Stimulated activated CD4-positive, alpha-beta T cell treated with anti-CD3 and anti-CD28 coated beads, Interleukin-1b, Interleukin-23, amount 100 ng/mL, for 24 hours (primary cell): ENCODE measurements at places on chromosomes 3 and 15.

GRCh38 chr3:58471025-58471887 lies 20.6 kb upstream of the KCTD6 start:
- no peak for DNase-seq

DNA sequence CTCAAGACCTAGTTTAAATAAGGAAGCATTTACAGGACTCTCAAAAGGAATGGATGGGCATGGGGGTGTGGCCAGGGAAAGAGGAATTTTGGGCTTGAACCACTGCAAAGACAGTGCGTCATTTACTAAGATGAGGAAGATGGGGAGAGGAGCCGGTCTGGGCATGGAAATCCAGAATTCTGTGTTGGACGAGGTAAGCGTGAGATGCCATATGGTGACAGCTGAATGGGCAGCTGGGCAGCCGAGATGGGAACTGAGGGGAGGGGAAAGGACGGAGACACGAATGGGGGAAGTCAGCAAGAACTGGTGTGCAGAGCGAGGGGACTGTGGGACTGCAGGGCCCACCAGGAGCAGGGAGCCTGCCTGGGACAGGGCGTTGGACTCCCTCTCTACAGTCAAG lies 24.2 kb downstream of the TMEM44 start:
- no peak for DNase-seq

DNA sequence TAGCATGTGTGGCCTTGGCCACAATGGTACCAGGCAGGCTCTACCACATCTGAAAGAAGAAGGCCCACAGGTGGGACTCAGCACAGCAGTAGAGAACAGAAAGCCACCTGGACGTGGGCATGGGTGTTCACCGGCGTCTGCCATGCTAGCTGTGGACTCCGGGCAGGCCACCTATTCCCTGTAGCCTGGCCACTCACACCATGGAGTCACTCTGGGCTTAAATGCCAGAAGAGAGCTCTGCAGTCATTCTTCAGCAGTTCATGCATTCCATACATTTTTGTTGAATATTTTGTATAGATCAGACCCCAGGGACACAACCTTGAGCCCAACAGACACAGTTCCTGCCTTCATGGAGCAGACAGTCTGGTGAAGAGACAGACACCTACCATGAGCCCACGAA lies 138.6 kb downstream of the SRGAP3 start:
- DNase-seq = no peak

DNA sequence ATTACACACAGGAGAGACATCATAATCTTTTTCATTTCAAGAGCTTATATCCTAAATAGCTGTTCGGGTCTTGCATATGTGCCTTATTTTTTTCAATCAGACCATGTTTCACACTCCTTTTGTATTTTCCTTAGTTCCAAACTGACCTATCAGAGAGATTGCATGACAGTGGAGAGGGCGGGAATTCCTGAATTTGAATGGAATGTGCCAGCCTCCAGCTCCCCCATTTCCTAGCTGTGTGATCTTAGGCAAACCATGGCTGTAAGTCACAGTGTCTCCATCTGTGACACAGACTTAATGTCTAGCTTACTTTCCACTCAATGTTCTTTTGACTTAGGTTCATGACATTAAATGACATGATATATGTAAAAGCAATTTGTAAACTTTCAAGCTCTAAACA lies 62.0 kb upstream of the CSTA start:
- no peak for DNase-seq

DNA sequence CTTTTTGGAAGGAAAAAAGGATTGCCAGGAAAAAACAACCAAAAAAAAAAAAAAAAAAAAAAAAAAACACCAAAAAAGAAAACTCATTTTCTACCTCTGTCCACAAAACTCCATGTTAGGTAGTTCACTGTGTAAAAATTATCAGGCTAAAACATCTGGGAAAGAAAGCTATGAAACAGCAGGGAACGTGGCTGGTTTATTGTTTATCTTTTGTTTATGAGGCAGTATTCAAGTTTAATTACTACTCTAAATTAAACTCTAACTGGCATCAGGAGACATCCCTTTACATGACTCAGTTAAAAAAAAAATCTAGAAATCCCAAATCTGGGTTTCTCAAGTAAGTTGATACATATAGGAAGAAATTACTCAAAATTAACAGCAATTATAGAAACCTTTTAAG lies 21.8 kb downstream of the MEIS2 start:
- DNase-seq = no peak

GRCh38 chr15:42919308-42919707 lies 1.3 kb downstream of the TTBK2 start:
- no peak for DNase-seq

DNA sequence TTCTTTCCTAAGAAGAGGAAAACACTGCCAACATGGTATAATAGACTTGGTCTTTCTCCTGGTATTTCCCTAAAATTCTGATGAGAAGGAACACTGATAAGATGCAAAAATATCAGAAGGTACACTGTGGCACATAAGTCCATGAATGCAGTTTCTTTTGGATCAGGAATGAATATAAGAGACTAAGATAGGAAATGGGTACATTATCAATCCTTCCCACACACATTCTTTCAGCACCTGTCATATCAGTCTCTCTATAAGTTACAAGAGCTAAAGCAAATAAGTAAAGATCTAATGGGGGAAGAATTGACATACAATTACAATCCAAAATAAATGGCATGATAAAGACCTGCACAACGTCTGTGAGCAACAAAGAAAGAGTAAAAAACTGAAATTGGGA lies 1101.0 kb downstream of the ROBO2 start:
- no peak for DNase-seq

- peak; percentile 28 for DNase-seq
Observed at GRCh38 chr3:10164546-10165393, at the start of gene IRAK2. TSS of gene IRAK2 (plus strand) at chr3:10164919. CDS start at chr3:10164955, 36 bp downstream.

- no peak for DNase-seq
Observed at GRCh38 chr15:50050986-50051743, 67.9 kb downstream of the ATP8B4 start.
